Mucosa of descending colon (tissue), 3 donors: ENCODE measurements at places on chromosomes 4 and X.

- no peak for DNase-seq
Observed at GRCh38 chr4:120853161-120853935, 69.2 kb downstream of the PRDM5 start.

DNA sequence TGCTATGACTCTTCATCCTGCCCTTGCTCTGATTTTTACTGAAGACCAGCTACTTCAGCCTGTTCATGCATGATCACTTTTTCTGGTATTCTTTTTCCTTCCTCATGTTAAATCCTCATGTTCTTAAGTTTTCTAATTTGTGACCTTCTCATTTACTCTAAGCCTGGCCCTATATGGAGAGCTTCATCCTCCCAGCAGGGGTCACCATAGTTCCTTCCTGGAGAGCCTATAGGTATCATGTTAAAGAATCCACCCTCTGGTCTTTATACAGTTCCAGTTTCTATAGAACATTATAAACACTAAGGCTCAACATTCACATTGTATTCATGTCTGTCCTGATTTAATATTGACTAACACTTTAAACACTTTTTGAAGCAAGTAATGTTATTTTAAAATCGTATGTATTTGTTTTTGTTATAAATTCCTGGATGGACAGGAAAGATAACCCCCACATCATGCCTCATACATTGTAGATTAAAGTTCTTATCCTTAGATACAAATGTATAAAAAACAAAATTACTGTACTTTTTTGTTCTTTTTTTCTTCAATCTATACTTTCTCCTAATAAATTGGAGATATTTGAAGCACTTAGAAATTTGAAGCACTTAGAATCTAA is 53.8 kb upstream of the OTUD4 start:
- DNase-seq = peak; percentile 86

- no peak for DNase-seq
Observed at GRCh38 chr4:114136069-114136468, 156.6 kb upstream of the ARSJ start.

DNA sequence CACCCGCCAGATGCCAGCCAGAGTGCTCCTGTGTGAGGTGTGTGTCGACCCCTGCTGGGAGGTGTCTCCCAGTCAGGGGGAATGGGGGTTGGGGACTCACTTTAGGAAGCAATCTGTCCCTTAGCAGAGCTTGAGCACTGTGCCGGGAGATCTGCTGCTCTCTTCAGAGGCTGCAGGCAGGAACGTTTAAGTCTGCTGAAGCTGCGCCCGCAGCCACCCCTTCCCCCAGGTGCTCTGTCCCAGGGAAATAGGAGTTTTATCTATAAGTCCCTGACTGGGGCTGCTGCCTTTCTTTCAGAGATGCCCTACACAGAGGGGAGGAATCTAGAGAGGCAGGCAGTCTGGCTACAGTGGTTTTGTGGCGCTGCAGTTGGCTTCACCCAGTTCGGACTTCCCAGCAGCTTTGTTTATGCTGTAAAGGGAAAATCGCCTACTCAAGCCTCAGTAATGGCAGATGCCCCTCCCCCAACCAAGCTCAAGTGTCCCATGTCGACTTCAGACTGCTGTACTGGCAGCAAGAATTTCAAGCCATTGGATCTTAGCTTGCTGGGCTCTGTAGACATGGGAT is 80.8 kb downstream of the CCSER1 start:
- DNase-seq = no peak

GRCh38 chr4:98612318-98613250 is 45.8 kb downstream of the TSPAN5 start:
- no peak for DNase-seq

DNA sequence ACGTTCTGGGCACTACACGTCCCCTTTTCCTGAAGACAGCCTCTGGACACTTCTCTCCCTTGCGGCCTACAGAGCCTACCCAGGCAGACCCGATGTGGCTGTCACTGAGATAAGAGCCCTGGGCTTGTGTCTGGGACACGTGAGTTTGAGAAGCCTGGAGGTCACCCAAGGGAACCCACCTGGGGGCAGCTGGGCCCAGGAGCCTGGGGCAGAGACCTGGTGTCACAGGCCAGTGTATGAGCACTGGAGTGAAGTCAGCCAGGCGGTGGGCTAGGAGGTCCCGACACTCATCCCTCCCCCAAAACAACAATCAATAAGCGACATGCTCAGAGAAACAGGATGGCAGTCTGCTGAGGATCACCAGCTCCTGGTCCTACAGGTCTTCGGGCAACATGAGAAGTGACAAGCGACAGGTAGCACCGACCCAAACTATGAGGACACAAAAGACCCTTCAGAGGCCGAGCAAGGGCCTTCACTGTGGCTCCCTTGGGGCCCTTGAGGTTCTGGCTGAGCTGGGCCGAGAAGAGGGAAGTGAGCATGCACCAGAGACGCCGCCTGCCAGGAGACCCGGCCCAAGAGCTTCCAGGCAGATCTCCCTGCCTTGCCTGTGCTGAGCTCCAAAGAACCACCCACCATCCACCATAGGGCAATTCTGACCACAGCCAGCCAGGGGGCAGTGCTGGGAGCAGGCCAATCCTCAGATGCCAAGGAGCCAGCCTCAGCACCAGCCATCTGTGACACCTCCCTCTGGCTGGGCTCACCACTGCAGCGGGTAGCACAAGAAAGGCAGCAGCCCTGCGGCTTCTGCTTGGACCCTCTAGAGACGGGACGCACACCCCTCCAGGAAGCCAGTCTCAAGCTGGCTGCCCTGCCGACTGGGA is 11.0 kb upstream of the DUSP9 start:
- no peak for DNase-seq

GRCh38 chr4:115154826-115155225 is 41.4 kb upstream of the NDST4 start:
- DNase-seq = no peak

DNA sequence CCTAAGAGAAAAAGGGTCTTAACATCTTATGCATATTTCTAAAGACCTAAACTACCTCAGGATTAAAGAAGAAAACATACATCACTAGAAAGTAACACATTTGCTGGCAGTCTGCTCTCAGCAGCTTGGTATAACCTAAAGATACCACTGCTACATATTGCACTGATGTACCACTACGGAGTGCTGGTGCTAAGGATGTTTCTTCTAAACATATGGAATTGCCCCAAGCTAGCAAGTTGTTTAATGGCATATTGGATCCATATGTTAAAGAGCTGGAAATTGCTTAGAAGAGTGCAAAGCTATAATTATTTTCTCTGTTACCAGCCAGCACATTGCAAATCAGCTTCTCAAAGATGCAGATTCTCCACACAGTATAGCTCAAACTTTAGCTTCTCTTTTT is 436.5 kb upstream of the GALNTL6 start:
- DNase-seq = no peak

GRCh38 chrX:23784470-23785331 is 1.7 kb downstream of the SAT1 start:
- DNase-seq = no peak

DNA sequence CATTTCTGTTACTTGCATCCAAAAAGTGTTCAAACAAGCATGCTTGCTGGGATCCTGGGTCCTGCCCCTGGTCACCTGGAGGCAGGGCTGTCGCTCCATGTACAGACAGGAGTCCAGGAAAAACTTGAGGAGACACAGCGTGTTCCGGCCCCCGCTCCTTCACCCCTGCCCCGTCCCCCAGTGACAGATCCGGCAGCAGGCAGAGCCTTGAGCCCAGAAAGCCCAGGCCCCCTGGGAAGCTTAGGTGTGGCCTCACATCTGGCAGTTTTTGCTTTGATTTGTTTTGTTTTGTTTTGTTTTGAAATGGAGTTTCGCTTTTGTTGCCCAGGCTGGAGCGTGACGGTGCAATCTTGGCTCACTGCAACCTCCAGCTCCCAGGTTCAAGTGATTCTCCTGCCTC is 67.0 kb downstream of the TRMT44 start:
- DNase-seq = no peak

DNA sequence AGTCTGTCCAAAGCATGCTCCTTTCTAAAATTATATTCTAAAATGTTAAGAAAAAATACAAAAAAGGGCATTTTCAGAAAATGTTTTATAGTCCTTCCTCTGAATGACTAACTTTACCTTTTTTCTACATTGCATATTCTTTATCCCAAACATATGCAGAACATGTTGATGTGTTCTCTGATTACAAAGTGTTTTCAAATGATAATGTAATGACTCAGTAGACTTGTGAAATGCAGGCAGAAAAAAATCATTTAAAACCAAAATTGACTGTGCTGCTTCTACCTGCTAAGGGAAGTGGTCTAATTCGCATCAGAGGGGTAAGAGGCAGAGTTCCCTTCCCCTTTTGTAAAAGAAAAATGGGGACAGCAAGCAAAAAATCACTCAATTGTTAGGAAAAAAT is 22.7 kb upstream of the YTHDC1 start:
- no peak for DNase-seq

DNA sequence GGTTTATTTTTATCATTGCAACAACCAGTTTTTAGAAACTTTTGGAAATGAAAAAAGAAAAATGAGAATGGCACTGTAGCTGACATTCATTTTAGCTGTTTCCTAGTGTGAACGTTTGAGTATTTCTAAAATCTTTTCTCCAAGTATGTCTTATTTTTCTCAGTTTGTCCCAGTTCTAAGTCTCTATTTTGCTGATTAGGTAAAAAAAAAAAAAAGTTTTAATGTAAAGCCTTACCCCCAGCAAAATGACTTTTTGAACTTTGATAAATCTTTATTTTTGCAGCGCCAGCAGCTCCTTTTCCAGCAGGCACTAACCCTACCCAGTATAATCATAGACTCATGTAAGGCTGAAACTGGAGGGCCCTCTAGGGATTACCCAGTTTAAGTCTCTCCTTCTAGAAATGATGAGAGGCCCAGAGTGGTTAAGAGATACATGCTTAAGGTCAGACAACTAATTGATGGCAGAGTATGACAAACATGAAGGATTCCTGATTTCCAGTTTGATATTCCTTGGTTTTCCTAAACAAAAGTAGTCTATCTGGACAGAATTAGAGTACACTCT is 84.3 kb upstream of the SLC4A4 start:
- DNase-seq = no peak

DNA sequence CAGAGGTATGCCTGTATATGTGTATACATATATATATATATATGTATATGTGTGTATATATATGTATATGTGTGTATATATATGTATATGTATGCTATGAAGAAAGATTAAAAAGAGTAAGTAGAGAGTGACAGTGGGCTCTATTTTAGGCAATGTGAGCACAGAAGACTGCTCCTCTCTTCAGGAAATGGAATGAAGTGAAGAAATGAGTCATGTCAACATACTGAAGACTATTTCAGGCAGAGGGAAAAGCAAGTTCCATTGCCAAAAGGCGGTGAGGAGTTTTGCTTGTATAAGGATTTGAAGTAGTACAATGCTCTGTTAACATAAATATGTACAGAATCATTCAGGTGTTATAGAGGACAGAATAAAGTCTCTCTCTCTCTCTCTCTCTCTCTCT is 773.2 kb upstream of the FTHL17 start:
- no peak for DNase-seq

GRCh38 chr4:108601106-108601505 is 19.3 kb upstream of the RPL34 start:
- DNase-seq = no peak

GRCh38 chr4:28075401-28075956 is 1214.8 kb downstream of the STIM2 start:
- DNase-seq = no peak

DNA sequence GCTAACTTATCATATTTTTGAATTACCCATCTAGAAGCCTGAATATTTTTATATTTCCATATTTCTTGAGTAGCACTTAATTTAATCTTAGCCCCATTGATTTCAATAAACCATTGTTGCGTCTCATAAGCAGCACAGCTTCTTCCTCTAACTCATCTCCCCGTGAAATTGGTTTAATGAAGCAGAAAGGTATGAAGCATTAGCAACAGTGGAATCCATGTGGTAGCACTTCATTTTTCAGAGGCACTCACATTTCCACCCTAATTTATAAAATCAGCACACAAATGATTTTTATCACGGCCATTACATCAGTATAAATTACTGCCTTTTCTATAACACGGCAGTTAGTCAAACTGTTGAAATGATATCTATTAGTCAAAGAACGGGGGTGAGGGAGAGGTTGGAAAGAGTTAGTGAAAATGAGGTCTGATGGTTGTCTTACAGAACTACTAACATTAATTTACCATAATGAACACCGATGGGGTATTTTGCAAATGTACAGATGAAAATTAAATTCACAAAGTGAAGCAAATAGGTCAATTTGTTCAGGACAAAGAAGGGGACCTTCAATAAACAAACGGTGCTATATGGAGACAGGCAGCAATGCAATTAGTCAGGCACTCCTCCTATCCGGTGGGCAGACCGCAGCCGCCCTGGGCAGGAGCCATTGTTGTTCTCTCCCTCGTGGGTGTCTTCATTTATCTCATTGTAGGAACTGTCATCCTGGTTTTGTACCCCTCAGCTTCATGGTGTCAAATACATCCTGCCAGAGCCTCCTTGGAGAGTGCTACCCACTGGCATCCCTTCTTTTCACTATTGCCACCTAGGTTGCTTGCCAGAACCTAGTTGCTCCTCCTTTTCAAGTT is 205.7 kb downstream of the SOX3 start:
- DNase-seq = no peak

GRCh38 chr4:151576627-151577026 is 167.7 kb downstream of the FHIP1A start:
- no peak for DNase-seq

DNA sequence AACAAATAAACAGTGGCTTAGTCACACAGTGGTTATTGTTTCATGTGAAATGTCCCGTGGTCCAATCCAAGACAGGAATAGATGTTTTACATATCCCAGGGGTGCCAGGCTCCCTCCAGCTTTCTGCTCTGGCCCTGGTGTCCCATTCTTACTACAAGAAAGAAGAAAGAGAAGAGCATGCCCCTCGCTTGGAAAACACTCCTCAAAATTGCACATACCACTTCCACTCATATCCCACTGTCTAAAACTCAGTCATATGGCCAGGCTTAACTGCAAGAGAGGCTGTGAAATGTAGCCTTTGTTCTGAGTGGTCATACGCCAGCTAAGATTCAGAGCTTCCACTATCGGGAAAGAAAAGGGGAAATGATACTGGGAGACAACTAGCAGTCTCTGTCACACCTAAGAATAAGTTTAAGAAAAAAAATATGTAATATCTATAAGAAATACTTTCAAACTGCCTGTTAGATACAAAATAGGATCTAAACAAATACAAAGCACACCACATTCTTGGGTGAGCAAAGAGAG is 306.8 kb upstream of the FAM241A start:
- no peak for DNase-seq

GRCh38 chrX:78624426-78624825 is 34.7 kb downstream of the RTL3 start:
- DNase-seq = no peak

DNA sequence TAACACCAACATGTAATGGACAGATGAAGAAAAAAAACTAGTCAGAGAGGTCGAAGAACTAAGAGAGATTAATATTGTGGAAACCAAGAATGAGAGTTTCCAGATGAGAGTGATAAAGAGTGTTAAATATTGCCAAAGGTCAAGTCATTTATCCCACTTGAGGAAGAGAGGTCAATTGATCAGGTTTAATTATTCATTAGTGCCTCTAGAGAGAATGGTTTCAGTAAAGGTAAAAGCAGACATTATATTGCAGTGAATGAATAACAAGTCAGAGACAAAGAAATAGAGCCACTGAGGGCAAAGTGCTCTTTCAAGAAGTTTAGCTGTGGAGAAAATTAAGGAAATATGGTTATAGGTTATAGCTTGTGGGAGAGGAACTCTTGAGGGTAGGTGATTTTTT is 263.1 kb downstream of the GUCY2F start:
- DNase-seq = no peak
